ENCODE measurements at places on chromosomes 11 and 22.

- DNase-seq, result no peak
These were observed 1.3 kb upstream of the UBE4A start for GRCh38 chr11:118358071-118358470.

- DNase-seq, result no peak
These were observed 150.9 kb downstream of the CACNA1I start for GRCh38 chr22:39721206-39722031.

- DNase-seq, result no peak
These were observed 7.5 kb downstream of the LRFN4 start for GRCh38 chr11:66864172-66864901.

DNA sequence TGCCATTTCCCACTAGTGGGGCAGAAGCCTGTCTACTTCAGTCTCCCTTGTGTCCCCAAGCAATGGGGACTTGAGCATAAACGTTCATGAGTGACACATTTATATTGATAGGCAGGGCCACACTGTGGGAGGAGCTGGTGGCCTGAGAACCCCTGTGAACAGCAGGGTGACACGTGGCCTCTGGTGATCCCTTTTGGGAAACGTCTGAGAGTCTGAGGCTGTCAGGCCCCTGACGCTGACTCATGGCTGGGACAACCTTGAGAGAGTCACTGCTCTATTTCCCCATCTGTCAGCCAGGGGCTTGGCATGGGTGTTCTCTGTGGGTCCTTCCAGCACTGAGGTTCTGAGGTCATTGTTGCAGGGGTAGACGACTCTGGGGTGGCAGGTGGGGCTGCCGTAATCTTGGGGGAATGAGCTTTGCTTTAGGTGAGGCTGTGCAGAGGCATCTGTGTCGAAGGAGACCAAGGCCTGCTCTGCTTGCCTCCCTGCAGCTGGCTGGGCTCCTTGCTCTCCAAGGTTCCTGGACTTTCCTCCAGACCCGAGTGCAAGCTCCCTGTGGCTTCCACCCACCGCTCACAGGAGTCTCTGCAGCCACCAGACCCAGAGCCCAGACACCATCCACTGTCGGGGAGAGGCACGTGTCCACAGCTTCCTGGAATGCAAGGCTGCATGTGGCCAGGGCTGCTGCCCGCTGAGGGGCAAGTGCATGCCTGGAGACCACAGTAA is 54.7 kb downstream of the SMIM38 start:
- no peak for DNase-seq

DNA sequence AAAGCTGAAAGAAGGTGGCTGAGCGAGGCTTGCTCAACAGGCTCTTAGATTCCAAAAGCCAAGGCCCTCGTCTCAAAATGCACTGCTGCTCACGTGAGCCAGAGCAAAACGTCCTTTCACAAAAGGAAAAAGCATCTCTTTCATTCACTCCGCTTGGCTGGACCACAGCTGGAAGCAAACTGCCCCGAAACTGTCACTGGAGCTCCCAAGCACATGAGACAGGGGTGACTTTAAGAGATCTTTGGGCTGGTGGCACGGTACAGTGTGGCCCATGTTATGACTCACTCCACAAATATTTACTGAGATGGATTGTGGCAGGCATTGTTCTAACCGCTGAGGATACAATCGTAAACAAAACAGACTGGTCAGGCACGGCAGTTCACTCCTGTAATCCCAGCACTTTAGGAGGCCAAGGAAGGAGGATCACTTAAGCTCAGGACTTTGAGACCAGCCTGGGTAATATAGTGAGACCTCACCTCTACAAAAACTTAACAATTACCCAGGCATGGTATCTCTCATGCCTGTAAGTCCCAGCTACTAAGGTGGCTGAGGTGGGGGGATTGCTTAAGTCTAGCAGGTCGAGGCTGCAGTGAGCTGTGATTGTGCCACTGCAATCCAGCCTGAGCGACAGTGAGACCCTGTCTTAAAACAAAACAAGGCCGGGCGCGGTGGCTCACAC is 3.6 kb downstream of the PLA2G6 start:
- no peak for DNase-seq

DNA sequence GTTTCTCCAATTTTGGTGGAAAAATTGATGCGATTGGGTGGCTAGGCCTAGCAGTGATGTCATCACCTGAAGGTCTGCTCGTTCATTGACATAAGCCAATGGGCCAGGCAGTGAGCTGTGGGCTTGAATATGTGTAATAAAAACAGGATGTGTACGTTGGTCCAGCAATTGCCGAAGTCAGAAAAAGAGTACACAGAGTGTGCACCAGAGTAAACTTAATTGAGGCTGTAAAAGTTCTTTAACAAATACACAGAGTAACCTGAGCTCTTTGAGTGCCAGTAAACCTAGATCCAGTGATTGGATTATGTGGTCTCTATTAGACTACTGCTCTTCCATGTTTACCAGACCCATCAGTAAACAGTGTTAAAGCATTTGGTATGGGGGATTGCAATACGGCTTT is 13.0 kb upstream of the GLYATL1 start:
- no peak for DNase-seq

- DNase-seq, result no peak
These were observed at the start of gene SAA4 for GRCh38 chr11:18236664-18237356. Gene SAA4 (minus strand): TSS chr11:18236802. CDS start chr11:18235926, 876 bp downstream.

- no peak for DNase-seq
These were observed 35.4 kb downstream of the CD82 start for GRCh38 chr11:44600839-44601383.

DNA sequence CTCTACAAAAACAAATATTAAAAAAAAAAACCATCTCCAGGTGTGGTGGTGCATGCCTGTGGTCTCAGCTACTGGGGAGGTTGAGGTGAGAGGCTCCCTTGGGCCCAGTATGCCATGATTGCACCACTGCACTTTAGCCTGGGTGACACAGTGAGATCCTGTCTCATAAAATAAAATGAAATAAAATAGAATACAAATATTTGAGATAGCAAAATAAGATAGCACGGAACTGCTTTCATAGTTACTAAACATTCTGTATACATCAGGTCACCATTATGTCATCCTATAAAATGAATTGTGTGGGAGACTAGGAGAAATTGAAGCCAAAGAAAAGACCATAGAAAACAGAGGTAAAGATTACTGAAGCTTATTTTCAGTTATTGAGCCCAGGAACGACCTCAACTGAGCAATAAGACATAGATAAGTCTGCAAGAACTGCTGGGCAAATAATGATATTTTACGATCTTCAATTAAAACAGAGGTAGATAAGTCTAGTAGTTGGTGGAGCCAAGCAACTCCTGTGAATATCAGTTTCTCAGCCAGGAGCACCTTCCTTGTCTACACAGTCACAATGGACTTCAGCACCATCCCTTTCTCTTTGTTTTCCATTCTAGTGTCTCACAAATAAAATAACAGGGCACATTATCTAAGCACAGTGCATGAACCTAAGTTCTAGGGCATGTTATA is 9.9 kb downstream of the OR5M11 start:
- DNase-seq, result no peak

DNA sequence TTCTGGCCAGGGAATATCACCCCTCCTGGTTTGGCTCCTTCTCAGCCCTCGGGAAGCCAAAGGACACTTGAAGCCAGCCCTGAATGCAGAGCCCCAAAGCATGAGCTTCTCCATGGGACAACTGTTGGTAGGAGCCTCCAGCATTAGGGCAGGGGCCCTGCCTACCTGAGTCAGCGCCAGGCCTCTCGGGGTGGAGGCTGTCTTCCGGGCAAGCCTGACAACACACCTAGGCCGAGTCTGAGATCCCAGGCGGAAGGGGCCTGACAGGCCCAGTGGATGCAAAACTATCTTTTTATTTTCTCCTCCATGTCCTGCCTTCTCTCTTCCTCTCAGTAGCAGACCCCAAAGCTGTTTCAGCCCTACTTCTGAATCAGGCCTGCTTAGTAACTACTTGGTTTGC is 27.6 kb downstream of the RCOR2 start:
- no peak for DNase-seq

- no peak for DNase-seq
These were observed 7.9 kb downstream of the GRAP2 start for GRCh38 chr22:39908737-39909136.

- no peak for DNase-seq
These were observed 493.2 kb downstream of the MIAT start for GRCh38 chr22:27150544-27150941.

GRCh38 chr22:41524809-41525449 is 19.3 kb downstream of the POLR3H start:
- DNase-seq, result peak; percentile 80

DNA sequence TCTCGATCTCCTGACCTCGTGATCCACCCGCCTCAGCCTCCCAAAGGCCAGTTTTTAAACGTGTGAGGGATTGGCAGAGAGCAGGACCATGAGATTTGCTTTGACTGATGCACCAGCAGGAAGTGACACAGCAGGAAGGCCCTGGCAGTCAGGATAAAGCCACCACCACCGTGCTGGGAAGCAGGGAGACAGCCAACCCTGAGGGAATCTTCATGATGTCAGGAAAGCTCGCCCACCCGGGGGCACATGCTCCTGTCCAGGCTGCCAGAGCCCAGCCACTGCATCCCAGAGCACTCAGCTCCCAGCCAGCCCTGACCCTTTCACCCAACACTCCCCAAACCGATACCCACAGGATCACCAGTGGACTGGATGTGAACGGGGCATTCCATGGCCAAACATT is 6.1 kb downstream of the TUBGCP6 start:
- no peak for DNase-seq

DNA sequence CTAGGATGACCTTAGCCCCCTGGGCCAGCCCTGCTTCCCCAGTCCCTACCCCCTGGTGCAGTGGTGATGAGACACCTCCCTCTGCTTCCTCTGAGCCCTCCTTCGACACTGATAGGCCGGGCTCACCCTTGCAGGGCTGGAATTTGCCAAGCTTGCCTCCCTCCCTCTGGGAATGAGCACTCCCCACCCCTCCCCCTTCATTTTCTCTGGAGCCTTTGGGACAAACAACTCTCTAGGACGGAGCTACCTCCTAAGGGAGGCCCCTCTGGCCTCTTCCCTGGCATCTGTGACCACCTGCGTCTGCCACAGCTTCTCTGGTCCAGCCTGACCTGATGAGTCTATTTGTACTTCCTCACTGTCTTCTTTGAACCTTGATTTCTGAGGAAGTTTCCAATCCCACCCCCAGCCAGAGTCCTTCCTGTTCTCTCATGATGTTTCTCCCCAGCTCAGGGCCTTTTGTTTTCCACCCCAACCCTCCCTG is 53.3 kb upstream of the ADA2 start:
- DNase-seq, result no peak

- no peak for DNase-seq
These were observed 22.3 kb upstream of the GRK3 start for GRCh38 chr22:25542191-25542590.

DNA sequence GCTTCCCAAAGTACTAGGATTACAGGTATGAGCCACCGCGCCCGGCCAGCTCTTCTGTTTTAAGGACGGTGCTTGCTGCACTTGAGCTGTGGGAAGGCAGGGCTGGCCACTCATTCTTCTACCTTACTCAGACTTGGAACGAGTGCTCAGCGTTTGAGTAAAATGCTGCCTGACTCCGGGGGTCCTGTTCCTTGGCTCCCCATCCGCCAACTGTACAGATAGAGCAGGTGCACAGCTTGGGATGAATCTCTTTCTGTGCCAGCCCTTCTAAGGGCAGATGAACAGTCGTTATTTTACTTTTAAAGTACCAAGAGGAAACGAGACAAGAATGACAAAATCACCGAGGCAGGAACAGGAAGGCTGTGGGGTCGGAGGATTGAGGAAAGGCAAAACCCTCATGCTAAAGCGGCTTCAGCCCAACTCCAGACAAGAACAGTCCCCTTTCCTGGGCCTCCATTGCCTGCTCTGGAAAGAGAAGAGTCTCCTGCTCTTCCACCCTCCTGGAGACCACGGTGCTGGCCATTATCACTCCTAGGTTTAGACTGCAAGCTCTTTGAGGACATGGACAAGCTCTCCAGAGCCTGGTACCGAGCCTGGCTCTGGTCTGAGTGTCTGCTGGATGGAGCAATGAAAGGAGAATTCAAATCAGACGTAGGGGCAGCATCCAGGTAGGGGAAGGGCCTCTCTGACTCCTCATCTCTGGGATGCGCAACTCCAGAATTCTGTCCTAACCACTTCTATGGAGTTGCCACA is 1.1 kb upstream of the SUN2 start:
- peak; percentile 71 for DNase-seq

- no peak for DNase-seq
These were observed 23.9 kb downstream of the PHLDB1 start for GRCh38 chr11:118631142-118631909.

DNA sequence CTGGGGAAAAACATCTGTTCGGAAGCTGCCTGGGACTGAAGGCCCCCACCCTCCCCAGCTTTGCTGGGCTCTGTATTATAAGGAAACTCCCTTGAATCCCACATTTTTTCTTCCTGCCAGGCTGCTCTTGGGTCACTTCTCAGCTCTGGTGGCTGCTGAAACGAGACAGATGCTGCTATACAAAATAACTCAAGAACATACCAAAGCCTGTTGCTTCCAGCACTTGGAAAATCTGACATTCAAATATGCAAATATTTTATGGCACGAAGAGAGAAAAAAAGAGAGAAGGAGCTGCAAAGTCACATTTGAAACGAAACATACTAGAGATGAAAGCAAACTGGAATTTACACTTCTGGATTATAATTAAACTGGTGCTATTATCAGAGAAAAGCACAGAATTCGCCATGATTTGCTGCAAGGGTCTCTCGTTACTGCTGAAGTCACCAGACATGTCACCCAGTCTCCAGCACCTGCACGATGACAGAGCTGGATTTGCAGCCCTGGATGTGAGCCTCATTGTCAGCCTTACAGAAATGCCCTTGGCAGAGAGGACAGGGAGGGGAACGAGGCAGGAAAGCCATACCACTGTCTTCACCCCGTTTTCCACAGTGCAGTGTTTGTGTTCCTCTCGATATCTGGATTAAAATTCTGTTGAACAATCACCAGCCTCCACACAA is 47.9 kb upstream of the IGSF9B start:
- DNase-seq, result no peak

- DNase-seq, result no peak
These were observed 10.6 kb downstream of the TBC1D22A start for GRCh38 chr22:46773076-46773475.

- DNase-seq, result no peak
These were observed 14.3 kb upstream of the ANKK1 start for GRCh38 chr11:113373306-113373705.

DNA sequence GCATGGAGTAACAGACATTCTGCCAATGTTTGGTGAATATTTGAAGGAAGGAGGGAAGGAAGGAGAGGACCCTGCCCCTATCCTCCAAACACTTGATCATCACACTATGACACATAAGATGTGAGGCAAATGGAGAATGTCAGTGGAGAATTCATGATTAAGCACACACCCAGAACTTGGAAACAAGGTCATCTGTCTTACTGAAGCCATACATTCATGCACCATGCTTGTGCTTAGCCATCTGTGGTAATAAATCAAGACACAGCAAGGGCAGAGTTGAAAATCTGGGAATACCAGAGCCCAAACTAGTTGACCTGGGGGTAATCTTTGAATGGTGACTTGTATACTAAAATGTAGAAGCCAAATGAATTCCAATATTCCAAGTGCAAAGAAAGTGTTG is 7.9 kb upstream of the TIMP3 start:
- no peak for DNase-seq

GRCh38 chr22:33112580-33112979 is 54.4 kb upstream of the SYN3 start:
- no peak for DNase-seq

Measured in activated CD8-positive, alpha-beta memory T cell treated with anti-CD3 and anti-CD28 coated beads for 24 hours (primary cell).